ENCODE measurements at places on chromosomes 5 and 9.

- DNase-seq = no peak
Observed at GRCh38 chr5:33631786-33632185, 191.0 kb downstream of the TARS1 start.

- DNase-seq = peak; percentile 1
Observed at GRCh38 chr9:93634311-93635185, 58.2 kb downstream of the PHF2 start.

DNA sequence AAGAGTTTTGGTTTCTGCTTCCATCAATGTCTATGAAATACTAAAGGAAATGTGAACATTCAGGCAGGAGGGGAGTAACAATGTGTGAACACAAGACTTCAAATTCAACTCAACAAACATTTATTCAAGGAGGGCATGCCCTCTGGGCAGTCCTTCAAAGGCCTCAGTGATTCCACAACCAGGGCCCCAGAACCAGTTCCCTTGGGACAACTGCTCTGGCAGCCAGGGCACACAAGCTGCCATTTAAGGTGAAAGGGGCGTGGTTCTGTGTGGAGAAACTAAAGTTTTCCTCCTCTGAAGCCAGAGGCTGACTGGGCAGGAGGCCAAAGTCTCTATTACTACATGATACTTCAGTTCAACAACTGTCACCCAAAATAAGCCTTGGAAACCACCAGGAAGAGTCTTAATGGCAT lies 3.2 kb downstream of the RBM18 start:
- DNase-seq = no peak

DNA sequence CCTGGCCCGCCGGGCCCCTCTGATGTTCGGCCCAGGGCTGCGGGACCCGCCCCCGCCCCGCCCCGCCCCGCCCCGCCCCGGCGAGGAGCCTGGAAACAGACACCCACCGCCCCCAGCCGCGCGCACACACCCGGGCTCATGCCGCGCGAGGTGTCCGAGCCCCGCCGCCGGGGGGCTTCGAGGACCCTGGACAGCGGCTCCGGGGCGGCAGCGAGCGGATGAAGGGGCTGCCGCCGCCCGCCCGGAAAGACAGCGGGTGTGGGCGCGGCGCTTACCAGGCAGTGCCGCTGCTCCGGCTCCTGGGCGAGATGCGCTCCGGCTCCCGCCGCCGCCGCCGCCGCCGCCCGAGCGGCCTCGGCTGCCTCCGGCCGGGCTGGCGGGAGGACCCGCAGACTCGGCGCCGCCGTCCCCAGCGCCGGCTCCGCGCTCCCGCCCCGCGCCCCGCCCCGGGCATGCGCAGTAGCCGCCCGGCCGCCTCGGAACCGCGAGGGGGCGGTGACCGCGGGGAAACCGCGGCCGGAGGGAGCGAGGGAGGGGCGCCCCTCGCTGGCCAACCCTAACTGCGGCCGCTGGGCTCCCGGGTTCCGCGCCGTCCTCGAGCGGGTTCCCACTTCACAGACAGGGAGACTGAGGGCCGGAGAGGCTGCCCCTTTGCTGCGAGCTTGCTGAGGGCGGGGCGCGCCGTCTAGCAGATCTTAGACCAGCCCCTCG lies at the start of gene GPRIN1:
GPRIN1 (minus strand) TSS at position 433 of the 711 bp plus-strand sequence. CDS start 10,322 bp downstream, outside the sequence.
- DNase-seq = peak; percentile 64

- DNase-seq = no peak
Observed at GRCh38 chr9:4137681-4138099, 162.2 kb downstream of the GLIS3 start.

DNA sequence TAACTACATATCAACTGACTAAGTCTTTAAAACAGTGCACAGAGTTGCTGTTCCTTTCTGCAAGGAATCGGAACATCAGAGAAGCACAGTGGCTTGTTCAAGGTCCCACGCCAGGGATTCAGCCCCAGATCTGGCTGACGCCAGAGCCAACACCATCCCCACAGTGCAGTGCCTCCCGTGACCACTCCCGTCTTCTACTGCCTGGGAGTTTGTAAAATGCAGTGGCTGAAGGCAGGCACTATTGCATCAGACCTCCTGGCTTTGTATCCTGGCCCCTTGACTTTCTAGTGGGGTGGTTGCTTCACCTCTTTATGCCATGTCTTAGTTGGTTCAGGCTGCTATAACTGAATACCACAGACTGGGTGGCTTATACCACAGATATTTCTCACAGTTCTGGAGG lies 131.0 kb downstream of the NSG2 start:
- no peak for DNase-seq

GRCh38 chr5:14663734-14664269 lies 716 bp upstream of the OTULIN start:
- DNase-seq = no peak

- DNase-seq = no peak
Observed at GRCh38 chr9:6302417-6302816, 25.8 kb upstream of the TPD52L3 start.

GRCh38 chr5:62214701-62215100 lies 91.3 kb upstream of the KIF2A start:
- no peak for DNase-seq

- no peak for DNase-seq
Observed at GRCh38 chr9:114356792-114357191, 27.1 kb downstream of the ORM2 start.
